ENCODE measurements at places on chromosomes 3 and 15.

- DNase-seq = no peak
Observed at GRCh38 chr3:125552401-125552800, 32.4 kb upstream of the SNX4 start.

DNA sequence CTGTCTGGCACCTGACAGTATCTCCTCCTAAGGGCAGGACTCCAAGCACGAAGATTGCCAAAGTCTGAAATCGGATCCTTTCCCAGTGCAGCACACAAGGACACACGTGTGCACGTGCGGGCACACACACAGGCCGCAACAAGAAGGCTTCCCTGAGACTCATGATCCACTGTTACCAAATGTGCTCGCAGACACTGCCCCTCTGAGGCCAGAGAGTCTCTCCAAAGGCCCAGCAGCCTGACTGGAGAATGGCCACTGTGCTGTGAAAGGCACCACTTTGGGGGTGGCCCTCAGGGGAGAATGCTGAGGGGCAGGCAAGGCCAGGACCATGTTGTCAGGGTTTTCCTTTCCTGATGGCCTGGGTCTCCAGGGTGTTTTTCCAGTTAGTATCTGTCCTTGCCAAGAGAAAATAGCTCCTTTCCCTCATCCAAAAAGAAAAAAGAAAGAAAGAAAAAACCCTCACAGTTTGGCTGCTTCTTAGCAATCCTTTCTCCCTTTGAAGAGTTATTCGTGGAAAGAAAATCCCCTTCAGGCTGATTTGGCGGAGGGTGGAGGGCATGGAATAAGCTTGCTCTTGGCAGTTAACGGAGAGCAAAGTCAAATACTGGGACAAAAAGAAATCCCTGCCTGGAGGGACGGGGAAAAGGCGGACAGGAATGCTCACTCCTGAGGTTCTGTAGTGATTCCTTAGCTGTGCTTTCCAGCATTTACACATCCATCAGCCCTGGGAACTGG lies 112.2 kb upstream of the ETV5 start:
- DNase-seq = no peak

DNA sequence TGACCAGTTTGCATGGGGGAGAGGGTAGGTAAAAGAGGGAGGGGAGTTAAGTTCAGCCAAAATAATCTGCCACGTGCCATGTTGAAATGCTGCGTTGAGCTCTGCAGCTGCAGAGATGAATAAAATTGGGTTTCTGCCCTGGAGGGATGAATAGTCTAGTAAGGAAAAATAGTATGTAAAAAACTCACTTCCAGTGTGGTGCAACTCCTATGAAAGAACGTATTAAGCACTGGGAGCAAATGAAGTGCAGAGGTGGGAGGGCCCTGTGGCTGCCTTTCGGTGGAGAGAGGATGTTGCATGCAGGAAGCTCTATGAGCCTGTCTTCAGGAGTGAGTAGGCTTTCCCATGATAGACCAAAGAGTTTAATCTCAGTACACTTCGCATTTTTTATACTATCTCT lies 8.6 kb downstream of the CEP63 start:
- no peak for DNase-seq

DNA sequence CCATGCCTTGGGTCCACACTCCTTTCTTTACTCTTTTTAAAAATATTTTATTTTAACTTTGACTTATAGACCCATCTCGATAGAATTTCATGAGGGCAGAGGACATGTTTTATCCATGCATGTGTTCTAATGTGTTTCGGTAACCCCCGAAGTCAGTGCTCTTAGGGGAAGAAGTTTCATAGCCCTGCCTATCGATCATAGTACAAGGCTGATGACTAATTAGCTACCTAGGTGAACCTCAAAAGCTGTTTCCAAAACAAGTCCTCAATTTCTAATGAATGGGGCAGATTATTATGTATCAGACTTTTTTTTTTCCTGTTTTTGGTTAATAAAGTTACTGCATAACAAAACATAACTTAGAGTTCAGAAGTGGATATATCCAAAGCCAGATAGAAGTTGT lies 82.0 kb downstream of the MBNL1 start:
- DNase-seq = no peak
